Tibial nerve (tissue), 4 donors: ENCODE measurements at places on chromosomes 12 and 14. TPM values are rescaled to one million over a fixed set of nuclear protein-coding genes. Genes with fewer than 3 reads are reported as not detected.

CEBPE gene
- total RNA-seq = not detected

CLEC9A gene
- total RNA-seq = not detected

EXOC3L4 gene
- 0.63 TPM for total RNA-seq

TMEM233 gene
- total RNA-seq = 0.21 TPM

FOXA1 gene
- not detected for total RNA-seq

SPIC gene
- total RNA-seq = not detected

SERPINA3 gene
- total RNA-seq = 339 TPM

LTBP2 gene
- total RNA-seq = 276 TPM

DNA sequence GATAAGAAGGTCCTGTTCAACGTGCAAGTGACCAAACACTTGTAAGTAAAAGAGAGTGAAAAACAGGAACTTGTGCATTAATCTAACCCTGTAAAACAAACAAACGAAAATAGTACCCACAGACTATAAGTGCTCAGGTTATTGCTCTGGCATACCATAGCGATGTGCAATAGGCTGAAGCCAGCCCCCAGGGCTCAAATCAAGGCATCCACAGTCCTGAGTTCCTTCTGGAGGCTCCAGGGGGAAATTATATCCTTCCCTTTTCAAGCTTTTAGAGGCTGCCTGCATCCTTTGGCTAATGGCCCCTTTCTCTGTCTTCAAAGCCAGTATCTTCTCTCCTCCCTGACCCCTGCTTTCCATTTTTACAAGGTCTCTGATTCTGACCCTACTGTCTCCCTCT lies 8.1 kb upstream of the CMAS start:
- no peak overlapping the region for H3K4me3 ChIP-seq
- H3K4me1 ChIP-seq = peaks cover 14% of the 10 kb centered on the region
- no peak overlapping the region for H3K27ac ChIP-seq
- no peaks in the 10 kb centered on the region for H3K27me3 ChIP-seq

- H3K4me3 ChIP-seq = peak overlapping the region; percentile 9
- no peaks in the 10 kb centered on the region for H3K36me3 ChIP-seq
- H3K4me1 ChIP-seq = peaks cover 6% of the 10 kb centered on the region
- DNase-seq = peak; percentile 5
These were observed 8.1 kb upstream of the RNF34 start for GRCh38 chr12:121391619-121392324.

- no peaks in the 10 kb centered on the region for H3K27me3 ChIP-seq
- no peak for DNase-seq
- H3K4me3 ChIP-seq = no peak overlapping the region
- no peak overlapping the region for H3K27ac ChIP-seq
- H3K4me1 ChIP-seq = no peaks in the 10 kb centered on the region
These were observed 165.1 kb downstream of the DAD1 start for GRCh38 chr14:22423958-22424357.

DNA sequence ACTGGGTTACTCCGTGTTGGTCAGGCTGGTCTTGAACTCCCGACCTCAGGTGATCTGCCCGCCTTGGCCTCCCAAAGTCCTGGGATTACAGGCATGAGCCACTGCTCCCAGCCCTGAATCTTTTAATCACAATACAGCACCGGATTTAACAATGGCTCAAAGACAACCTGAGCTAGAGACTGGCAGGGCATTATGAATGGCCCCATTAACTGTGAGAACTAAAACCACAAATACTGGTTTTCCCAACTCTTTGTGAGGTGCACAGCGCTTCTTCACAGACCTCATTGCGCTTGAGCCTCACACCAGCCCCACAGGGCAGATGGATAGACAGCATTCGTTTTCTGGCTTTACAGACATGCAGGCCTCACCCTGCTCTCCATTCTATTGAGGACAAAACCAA lies 107.0 kb upstream of the FKBP4 start:
- peaks cover 22% of the 10 kb centered on the region for H3K36me3 ChIP-seq
- no peak for DNase-seq
- no peak overlapping the region for H3K27ac ChIP-seq
- no peaks in the 10 kb centered on the region for H3K4me1 ChIP-seq
- H3K27me3 ChIP-seq = peaks cover 18% of the 10 kb centered on the region
- H3K4me3 ChIP-seq = no peak overlapping the region

DNA sequence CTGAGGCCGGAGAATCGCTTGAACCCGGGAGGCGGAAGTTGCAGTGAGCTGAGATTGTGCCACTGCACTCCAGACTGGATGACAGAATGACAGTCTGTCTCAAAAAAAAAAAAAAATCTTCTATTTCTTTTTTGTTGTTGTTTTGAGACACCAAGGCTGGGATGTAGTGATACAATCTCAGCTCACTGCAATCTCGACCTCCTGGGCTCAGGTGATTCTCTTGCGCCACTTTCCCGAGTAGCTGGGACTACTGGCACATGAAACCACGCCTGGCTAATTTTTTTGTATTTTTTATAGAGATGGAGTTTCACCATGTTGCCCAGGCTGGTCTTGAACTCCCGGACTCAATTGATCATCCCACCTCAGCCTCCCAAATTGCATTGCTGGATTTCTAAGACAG lies 7.3 kb upstream of the SNRNP35 start:
- no peak overlapping the region for H3K27ac ChIP-seq
- no peak for DNase-seq
- H3K4me1 ChIP-seq = no peaks in the 10 kb centered on the region
- H3K36me3 ChIP-seq = no peaks in the 10 kb centered on the region
- no peaks in the 10 kb centered on the region for H3K27me3 ChIP-seq
- no peak overlapping the region for H3K4me3 ChIP-seq

GRCh38 chr12:47848853-47849252 lies 29.1 kb upstream of the HDAC7 start:
- H3K4me3 ChIP-seq = no peak overlapping the region
- no peaks in the 10 kb centered on the region for H3K27me3 ChIP-seq
- H3K4me1 ChIP-seq = no peaks in the 10 kb centered on the region
- no peak for DNase-seq

- H3K4me3 ChIP-seq = no peak overlapping the region
- no peak for DNase-seq
- no peaks in the 10 kb centered on the region for H3K4me1 ChIP-seq
- no peaks in the 10 kb centered on the region for H3K36me3 ChIP-seq
These were observed 75.8 kb upstream of the HIF1A start for GRCh38 chr14:61619494-61619893.

DNA sequence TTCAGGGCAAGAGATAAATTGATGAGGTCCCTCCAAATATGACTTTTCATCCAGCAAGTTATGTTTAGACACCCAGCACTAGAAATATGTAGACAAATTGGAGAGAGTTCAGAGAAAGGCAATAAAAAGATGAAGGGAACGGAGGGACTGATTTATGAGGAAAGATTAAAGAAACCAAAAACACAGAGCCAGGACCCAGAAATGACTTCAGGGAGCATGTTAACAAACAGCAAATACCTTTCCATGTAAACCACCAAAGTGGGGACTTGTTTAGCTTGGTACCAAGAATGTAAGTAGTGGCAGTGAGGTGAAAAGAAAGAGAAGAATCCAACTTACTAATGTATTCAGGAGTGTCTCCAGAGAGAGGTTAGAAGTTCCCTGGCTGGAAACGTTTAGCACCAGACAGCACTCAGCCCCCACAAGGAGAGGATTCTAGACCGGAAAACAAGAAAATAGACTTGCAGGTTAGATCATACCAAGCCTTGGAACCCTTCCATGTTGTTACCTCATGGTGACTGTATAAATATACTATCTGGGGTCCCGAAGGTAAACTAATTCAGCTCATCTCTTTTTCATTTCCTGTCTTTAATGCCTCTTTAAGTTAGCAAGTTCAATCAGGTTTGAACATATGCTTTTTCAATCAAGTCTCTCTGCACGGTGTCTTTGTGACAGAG lies 79.2 kb downstream of the TBC1D30 start:
- H3K27me3 ChIP-seq = no peaks in the 10 kb centered on the region
- DNase-seq = no peak
- H3K27ac ChIP-seq = no peak overlapping the region
- H3K36me3 ChIP-seq = no peaks in the 10 kb centered on the region

DNA sequence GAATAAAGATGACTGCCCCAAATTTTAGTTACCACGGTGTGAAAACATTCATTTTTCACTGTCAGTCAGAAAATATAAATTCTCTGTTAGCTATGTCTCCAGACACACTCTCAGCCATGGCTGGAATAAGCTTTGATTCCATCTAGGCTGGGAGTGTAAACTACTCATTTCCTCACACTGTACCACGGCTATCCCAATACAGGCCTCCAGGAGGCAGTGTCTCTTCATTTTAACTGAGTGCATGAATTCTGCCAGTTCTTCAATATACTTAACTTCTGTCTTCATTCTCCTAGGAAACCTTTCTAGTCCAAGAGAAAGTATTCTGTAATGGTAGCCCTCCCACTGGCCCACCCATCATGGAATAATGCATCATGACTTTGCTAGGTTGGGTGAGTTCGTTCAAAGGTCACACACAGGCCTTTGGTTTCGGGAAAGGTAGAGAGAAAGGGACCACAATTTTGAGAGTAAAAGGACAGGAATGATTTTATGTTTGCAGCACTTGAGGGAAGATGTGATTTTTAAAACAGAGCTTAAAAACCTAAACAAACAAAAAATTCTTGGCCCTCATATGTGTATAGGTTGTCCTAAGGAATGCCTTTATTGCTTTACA lies 381.1 kb downstream of the SEC23A start:
- H3K4me1 ChIP-seq = no peaks in the 10 kb centered on the region
- H3K4me3 ChIP-seq = no peak overlapping the region
- no peak overlapping the region for H3K27ac ChIP-seq
- DNase-seq = peak; percentile 58
- no peaks in the 10 kb centered on the region for H3K27me3 ChIP-seq
- no peaks in the 10 kb centered on the region for H3K36me3 ChIP-seq

DNA sequence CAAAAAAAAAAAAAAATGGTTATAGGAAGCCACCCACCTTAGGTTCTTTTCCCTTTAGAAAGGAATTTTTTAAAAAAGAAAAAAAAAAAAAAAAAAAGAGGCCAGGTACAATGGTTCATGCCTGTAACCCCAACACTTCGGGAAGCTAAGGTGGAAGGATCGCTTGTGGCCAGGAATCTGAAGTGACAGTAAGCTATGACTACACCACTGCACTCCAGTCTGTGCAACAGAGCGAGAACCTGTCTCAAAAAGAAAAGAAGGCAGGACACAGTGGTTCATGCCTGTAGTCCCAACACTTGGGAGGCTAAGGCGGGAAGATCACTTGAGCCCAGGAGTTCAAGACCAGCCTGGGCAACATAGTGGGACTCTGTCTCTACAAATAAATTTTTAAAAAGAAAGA lies 36.0 kb downstream of the SPTLC2 start:
- no peaks in the 10 kb centered on the region for H3K27me3 ChIP-seq
- peaks cover 56% of the 10 kb centered on the region for H3K4me1 ChIP-seq
- no peaks in the 10 kb centered on the region for H3K36me3 ChIP-seq
- DNase-seq = no peak
- peak overlapping the region; percentile 11 for H3K4me3 ChIP-seq

GRCh38 chr12:74770552-74770951 lies 232.9 kb downstream of the ATXN7L3B start:
- no peaks in the 10 kb centered on the region for H3K36me3 ChIP-seq
- no peaks in the 10 kb centered on the region for H3K27me3 ChIP-seq
- H3K4me3 ChIP-seq = no peak overlapping the region
- DNase-seq = no peak
- no peak overlapping the region for H3K27ac ChIP-seq

GRCh38 chr12:53578783-53579182 lies 47.4 kb downstream of the ATF7 start:
- H3K36me3 ChIP-seq = peaks cover 11% of the 10 kb centered on the region
- no peak overlapping the region for H3K27ac ChIP-seq
- peaks cover 28% of the 10 kb centered on the region for H3K4me1 ChIP-seq
- no peak for DNase-seq
- no peaks in the 10 kb centered on the region for H3K27me3 ChIP-seq

- no peaks in the 10 kb centered on the region for H3K4me1 ChIP-seq
- no peak overlapping the region for H3K4me3 ChIP-seq
- H3K27me3 ChIP-seq = no peaks in the 10 kb centered on the region
- H3K36me3 ChIP-seq = no peaks in the 10 kb centered on the region
- DNase-seq = no peak
- H3K27ac ChIP-seq = no peak overlapping the region
These were observed 56.4 kb upstream of the PIWIL1 start for GRCh38 chr12:130281153-130281799.

- no peak overlapping the region for H3K27ac ChIP-seq
- H3K36me3 ChIP-seq = no peaks in the 10 kb centered on the region
These were observed 48.8 kb downstream of the LRTM2 start for GRCh38 chr12:1869145-1869544.

- H3K36me3 ChIP-seq = no peaks in the 10 kb centered on the region
- peak overlapping the region; percentile 54 for H3K27ac ChIP-seq
- H3K27me3 ChIP-seq = no peaks in the 10 kb centered on the region
- no peaks in the 10 kb centered on the region for H3K4me1 ChIP-seq
- DNase-seq = no peak
These were observed 673 bp upstream of the TTC9 start for GRCh38 chr14:70640938-70641547.
